Umbilical cord (tissue), 2 donors: ENCODE measurements at places on chromosomes 13 and 19.

- peak; percentile 68 for DNase-seq
Measured at GRCh38 chr13:44437356-44438233, 64.0 kb downstream of the SERP2 start.

GRCh38 chr13:37090912-37091311 lies 14.6 kb downstream of the CSNK1A1L start:
- no peak for DNase-seq

DNA sequence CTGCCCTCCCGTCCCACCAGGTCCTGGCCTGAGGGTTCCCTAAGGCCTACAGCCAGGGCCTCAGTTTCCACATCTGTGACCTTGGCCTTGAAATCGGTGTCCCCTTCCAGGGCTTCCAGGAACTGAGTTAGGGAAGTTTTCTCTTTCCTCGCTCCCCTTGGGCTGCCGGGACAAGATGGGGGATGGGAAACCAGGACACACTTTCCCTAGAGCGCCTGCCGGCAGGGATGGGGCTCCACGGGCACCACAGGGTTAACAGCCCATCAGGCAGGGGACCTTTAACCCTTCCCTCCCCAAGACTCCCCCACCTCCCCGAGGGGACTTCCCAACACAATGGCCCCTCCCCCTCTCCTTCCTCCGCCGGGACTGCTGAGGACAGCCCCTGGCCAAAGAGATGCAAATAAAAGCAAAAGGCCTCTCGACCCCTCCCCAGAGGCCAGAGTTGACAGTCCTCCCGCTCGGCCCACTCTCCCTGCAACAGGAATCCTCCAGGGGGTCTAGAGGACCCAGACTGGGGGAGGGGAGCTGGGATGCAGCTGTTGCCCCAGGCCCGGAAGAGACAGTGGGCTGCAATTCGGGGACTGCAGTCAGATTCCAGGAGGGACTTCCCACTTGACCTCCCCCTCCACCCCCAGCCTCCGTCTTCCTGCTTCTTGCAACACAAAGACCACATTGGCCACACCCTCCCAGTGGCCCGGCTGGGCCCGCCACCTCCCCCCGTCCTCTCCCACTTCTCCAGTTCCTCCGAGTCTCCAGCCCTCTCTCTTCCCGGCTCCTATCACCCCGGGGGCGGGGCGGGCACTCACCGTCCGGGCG lies 3.4 kb downstream of the BBC3 start:
- DNase-seq, result peak; percentile 88

GRCh38 chr13:28001049-28001448 lies 12.6 kb upstream of the URAD start:
- DNase-seq, result no peak

DNA sequence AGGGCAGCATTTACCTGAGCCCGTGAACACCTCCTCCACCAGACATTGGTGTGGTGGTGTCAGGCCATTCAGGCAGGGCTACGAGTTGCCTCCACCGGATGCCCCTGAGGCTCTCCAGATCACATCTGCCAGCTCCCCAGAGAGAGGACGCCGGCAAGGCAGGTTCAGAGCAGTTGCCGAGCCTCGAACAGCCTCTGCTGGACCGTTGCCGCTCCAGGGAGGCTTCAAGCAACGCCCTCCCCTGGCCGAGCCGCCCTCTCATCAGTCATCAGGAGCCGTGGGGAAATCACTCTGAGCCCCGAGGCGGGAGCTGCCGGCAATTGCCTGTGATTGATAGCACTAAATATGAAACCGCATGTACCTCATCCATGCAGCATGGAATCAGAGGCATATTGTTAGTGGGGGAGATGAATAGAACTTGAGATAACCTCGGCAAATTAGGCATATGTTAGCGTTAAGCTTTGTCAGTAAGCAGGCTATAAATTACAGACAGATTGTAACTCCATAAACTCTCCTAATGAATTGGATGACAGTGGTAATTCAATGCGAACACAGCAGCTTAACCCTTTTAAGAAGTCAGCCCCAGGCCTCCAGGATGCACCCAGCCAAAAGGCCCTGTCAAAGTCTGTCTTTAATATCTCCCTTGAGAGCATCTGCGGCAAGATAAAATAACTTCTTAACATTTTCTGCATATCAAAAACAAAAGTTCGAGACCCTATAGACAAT lies 29.8 kb upstream of the SPACA7 start:
- DNase-seq, result no peak

- DNase-seq, result peak; percentile 37
Measured at GRCh38 chr13:74056801-74057542, 77.2 kb downstream of the KLF12 start.

- no peak for DNase-seq
Measured at GRCh38 chr13:21138561-21138960, 37.8 kb downstream of the SKA3 start.

- DNase-seq, result no peak
Measured at GRCh38 chr13:114147803-114148520, 15.5 kb upstream of the RASA3 start.

DNA sequence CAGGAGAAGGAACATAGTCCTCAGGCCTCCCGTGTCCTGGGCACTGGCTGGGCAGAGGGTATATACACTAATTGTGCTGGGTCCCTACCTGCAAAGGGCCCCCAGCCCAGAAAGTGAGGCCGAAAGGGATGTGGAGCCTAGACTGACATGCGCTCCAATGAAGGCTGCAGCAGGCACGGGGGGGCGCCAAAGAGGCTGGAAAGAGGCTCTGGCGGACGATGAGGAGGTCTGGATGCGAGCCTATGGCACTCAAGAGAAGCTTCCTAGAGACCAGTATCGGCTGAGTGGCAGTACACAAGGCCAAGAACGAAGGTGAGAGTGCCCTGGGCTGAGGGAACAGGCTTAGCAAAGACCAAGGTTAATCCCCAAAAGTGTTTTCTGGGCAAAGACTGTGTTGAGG lies 16.6 kb downstream of the VRK3 start:
- no peak for DNase-seq

DNA sequence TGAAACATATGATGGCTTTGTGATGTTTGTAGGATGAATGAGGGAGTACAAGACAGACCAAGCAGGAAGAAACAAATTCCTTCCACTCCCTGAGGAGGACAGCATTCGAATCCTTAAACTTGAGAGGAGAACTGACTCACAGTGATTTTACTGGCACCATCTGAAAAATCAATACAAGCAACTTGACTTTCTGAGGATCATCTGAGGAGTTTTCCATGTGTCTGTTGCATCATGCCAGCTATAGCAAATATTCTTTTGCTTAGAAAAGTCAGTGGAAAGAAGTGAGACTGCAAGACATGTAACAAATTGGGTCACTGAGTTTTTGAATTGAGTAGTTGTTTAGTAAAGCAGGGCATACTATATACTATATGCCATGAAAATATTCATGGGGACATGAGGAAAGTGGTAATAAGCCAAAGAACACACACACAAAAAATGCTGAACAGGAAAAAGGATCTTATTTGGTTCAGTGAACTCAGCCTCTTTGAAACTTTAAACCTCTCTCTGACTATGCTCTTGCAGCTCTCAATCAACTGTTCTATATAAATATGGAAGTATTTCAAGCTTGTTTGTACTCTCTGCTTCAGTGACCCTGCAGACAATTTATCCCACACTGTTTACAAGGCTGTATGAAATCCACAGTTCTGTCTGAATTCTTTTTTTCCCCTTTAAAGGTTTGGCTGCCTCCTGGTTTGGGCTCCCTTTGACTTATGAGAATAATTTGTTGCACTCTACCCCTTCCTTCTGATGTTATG lies 35.5 kb downstream of the SERTM1 start:
- no peak for DNase-seq
